ENCODE measurements at places on chromosomes 1 and 21.

- DNase-seq, result no peak
These were observed 40.3 kb downstream of the SPAG17 start for GRCh38 chr1:118144684-118145083.

- no peak for DNase-seq
These were observed 107.2 kb upstream of the EDEM3 start for GRCh38 chr1:184861755-184862336.

DNA sequence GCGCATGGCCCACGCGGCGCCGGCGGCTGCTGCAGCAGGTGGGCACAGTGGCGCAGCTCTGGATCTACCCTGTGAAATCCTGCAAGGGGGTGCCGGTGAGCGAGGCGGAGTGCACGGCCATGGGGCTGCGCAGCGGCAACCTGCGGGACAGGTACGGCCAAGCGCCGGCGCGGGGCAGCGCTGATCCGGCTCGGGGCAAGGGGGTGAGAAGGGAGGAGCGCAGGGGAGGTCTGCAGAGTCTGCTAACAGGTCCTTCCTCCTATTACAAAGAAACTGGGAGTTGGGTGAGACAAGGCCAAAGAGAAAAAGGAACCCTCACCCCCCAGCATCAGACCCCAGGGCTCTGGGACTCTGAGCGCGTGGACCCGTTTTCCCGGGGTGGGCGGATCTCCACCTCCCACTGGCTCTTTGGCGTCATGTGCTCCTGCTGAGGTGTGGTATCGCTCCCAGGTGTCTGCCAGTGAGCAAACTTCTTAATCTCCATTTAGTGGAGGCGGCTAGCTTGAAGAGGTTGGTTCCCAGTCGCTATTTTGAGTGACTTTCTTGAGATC, 431 bp downstream of the MTARC1 start:
- no peak for DNase-seq

DNA sequence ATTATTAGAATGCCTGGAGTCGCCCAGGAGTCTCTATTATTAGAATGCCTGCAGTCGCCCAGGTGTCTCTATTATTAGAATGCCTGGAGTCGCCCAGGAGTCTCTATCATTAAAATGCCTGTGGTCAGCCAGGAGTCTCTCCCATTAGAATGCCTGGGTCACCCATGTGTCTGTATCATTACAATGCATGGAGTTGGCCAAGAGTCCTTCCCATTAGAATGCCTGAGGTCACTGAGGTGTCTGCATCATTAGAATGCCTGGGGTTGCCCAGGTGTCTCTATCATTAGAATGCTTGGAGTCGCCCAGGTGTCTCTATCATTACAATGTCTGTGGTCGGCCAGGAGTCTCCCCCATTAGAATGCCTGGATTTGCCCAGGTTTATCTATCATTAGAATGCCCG, 66.9 kb downstream of the RNF187 start:
- no peak for DNase-seq

GRCh38 chr21:33199516-33200217, 30.1 kb upstream of the IFNAR2 start:
- peak; percentile 83 for DNase-seq

DNA sequence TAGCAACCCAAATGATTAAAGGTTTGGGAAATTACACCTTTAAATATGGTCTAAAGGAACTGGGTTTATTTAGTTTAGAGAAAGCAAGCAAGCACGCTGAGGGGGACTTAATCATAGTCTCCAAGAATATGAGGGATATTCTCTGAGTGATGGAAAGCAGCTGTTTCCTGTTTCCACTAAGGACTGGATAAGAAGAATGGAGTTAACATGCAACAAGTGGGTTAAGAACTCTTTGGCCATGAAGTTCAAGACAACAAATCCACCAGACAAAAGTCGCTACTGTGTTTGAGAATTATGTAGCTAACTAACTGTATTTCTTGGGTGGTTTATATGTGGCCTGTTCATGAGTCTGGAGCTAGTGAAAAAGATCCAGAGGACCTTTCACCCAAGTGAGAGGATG, 85.7 kb downstream of the TGFB2 start:
- no peak for DNase-seq

- no peak for DNase-seq
These were observed 144.5 kb downstream of the BRINP2 start for GRCh38 chr1:177315261-177315660.

DNA sequence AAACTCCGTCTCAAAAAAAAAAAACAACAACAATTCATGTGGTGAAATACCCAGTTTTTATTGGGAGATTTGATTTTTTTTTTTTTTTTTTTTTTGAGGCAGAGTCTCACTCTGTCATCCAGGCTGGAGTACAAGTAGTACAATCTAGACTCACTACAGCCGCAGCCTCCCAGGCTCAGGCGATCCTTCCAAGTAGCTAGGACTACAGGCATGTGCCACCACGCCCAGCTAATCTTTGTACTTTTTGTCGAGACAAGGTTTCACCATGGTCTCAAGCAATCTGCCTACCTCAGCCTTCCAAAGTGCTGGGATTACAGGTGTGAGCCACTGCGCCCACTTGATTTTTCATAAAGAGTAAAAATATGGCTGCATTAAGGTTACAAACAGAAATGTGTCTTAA, 15.4 kb downstream of the FAM76A start:
- no peak for DNase-seq

DNA sequence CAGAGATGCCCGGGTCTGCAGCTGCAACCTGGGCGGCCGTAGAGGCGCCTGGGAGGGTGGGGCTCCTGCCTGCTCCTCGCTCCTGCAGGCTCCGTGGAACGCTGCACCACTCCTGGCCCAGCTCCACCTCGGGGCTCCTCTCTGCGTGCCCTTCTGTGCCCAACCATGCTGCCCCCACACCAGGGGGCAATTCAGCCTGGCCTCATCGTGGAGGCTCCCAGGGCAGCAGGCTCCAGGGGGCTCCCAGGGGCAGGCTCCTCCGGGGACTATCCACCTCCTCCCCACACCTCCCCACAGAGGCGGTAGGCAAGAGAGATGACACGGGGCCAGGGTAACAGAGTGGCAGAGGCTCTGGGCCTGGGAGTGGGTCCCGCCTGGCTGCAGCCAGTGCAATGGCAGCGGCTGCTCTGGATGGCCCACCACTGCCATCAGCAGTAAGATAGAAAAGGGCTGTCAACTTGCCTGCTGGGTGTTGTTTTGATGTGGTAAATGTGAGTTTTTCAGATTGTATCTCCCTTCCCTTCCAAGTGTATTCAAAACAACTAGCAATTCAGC, 22.4 kb upstream of the LRRC8C start:
- no peak for DNase-seq

- no peak for DNase-seq
These were observed 75.8 kb upstream of the DPH5 start for GRCh38 chr1:101101360-101101759.

DNA sequence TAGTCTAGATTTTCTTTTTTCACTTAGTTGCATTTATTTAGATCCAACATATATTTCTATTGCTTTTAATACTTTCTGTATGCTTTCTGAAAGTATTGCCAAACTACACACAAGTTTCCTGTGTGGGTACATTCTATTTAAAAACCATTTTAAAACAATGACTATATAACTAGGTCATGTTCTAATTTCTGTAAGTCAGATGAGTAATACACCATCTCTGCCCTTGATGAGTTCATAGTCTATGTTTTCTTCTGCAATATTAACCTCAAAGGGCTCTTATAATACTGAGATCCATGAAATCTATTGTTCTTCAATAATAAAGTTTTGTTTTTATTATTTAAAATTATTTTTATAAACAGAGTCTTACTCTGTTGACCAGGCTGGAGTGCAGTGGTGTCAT, 68.3 kb downstream of the RNASEL start:
- no peak for DNase-seq

- no peak for DNase-seq
These were observed 35.6 kb upstream of the RRP15 start for GRCh38 chr1:218249338-218250140.

- no peak for DNase-seq
These were observed 69.0 kb upstream of the RAVER2 start for GRCh38 chr1:64675718-64676345.

- DNase-seq, result no peak
These were observed 49.3 kb upstream of the POU2F1 start for GRCh38 chr1:167171286-167171929.

DNA sequence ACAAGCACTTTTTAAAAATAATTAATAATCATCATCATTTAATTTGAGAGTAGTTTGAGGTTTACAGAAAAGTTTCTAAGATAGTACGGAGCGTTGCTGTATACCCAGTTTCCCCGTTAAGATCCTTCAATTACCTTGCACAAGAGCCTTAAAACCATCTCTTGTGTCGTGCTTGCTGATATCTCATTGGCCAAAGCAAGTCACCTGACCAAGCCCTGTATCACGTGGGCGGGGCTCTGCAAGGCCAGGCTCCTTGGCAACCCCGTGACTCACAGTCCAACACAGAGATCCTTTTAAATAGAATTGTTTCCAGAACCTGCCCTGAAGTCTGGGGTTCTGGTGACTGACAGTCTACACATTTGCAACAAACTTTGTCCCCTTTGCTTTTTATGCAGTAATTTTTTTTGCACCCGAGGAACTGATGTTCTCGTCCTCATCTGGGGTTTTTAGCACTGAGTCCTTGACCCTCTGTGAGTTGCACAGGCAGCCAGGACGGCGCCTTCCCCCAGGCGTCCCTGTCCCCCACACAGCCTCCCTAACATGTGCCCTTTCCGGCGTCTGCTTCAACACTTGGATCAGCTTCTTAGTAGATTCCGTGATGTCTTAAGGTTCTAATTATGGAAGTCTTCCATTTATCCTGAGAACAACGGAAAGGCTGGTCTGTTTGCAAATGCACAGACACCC, 183.3 kb upstream of the TMEM51 start:
- peak; percentile 79 for DNase-seq

DNA sequence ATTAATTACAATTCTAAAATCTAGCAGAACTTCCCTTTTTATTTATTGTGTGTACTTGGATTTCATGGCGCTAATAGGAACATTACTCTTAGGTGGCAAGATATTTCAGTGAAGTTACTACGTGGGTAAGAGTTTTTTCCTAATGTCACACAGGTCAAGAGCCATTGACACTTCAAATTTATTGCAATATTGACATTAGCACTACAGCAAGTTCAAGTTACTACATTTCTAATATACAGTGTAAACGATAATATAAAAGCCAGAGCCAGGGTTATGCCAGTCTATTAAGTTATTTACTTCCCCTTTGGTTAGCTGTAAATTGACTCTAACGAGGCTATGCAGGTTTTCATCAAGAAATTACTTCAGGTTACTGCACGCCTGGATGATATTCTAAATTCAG, 29.7 kb downstream of the CHODL start:
- DNase-seq, result no peak

DNA sequence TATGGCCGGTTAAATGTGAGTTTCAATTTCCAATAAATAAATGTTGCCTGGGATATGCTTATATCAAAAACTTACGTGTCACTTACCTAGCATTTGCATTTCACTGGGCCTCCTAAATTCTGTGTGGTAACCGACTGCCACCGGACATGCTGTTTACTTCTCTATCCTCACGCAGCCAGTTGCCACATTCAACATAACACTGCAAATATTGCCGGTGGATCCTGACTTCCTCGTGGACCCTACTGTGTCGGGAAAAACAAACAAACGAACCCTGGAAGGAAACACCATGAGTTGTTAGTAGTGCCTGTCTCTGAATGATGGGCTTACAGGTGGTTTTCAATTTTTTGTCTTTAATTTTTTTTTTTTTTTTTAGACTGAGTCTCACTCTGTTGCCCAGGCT, 54.1 kb downstream of the RIPK4 start:
- no peak for DNase-seq

DNA sequence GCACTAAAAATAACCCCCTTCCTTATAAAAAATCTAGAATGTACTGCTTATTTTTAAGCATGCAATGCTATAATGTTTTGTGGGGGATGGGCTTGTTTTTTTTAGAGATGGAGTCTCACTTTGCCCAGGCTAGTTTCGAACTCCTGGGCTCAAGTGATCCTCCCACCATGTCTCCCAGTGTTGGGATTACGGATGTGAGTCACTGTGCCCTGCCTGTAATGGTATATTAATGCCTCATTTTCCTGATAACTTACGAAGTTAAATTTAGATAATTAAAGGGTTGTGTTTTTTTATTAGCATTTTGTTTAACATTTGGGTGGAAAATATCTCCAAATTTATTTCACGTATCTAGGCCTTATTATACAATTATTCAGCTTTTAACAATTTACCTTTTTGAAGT, 6.5 kb downstream of the RNF11 start:
- DNase-seq, result no peak

DNA sequence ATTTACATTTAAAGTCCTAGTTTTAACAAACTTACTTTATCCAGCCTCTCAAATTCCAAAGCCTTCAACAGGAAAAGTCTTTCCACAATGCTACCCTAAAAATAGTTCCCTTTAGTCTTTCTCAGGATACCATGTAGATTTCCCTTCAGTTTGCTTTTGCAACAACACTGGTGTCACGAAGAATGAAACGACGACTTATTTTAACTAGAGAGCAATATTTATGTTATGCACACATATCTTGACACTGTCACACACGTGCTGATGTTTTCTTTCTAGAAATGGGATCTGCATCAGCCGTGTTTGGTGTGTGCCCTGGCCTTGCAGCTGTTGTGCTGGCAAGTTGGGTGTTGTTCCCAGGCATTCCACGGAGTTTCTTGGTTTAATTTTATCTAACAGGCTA, 75.5 kb downstream of the SIPA1L2 start:
- DNase-seq, result no peak
